A549 treated with dexamethasone at 1 μM for 4 hours (cell line): ENCODE measurements at places on chromosomes 4 and X. TPM values are rescaled to one million over a fixed set of nuclear protein-coding genes. Genes with fewer than 3 reads are reported as not detected.

Gene PPP1R2C
- not detected in 5 replicates for total RNA-seq

Gene PAGE4
- total RNA-seq = not detected in 5 replicates

Gene GPRASP1
- 0.24 to 0.35 TPM (median 0.26 TPM) in 5 replicates for total RNA-seq

Gene FAM241A
- total RNA-seq = 0.74 to 1.0 TPM (median 0.86 TPM) in 5 replicates

Gene IL2RG
- total RNA-seq = 0.06 to 0.25 TPM (median 0.16 TPM) in 5 replicates

Gene CPLX1
- total RNA-seq = 0.28 to 0.90 TPM (median 0.47 TPM) in 5 replicates

Gene NRK
- total RNA-seq = not detected in 5 replicates
